ENCODE measurements at places on chromosomes 4 and X.

- no peak for DNase-seq
Measured at GRCh38 chr4:169315530-169316343, 45.0 kb upstream of the SH3RF1 start.

GRCh38 chr4:147924604-147925412, 192.9 kb downstream of the ARHGAP10 start:
- no peak for DNase-seq

GRCh38 chrX:153409414-153410101, 1.7 kb upstream of the ZFP92 start:
- DNase-seq: no peak

- no peak for DNase-seq
Measured at GRCh38 chr4:120218981-120219380, 152.3 kb upstream of the MAD2L1 start.

- no peak for DNase-seq
Measured at GRCh38 chr4:48032721-48033120, 16.1 kb downstream of the NIPAL1 start.

- DNase-seq: no peak
Measured at GRCh38 chr4:31660916-31661315, 940.7 kb downstream of the PCDH7 start.

DNA sequence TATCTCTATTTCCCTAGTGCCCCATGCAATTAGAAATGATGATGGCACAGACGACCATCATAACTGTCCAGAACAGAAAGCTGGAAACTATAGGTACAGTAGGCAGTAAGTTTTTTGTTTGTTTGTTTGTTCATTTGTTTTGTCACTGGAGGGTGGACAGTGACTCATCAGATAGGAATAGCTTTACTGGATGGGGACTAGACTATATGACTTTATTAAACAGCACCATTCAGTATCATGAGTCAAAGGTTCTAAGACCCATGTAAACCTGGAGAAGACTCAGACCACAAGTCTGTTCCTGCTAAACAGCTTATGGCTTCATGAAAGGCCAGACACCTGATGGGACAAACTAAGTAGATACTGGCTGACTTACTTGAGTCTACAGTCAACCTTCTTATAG, 38.4 kb downstream of the PLAC1 start:
- DNase-seq: no peak
